ENCODE measurements at places on chromosomes 2 and 18.

- no peak for DNase-seq
Observed at GRCh38 chr2:15799432-15799827, 140.9 kb upstream of the MYCN start.

GRCh38 chr18:63454497-63454896 lies 22.3 kb upstream of the SERPINB5 start:
- DNase-seq = no peak

DNA sequence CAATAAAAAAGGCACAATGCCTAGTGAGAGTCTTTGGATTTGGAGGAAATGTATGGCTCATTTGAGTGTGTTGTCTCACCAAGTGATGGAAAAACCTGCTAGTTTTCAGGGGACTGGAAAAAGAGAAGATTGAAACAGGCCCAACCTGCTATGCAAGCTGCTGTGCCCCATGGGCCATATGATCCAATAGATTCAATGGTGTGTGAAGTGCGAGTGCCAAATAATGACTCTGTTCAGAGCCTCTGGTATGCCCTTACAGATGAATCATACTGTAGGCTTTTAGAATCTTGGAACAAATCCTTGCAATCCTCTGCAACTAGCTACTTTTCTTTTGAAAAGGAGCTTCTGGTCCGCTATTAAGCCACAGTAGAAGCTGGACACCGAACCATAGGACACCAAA lies 529.8 kb upstream of the CNTNAP5 start:
- no peak for DNase-seq

- DNase-seq = no peak
Observed at GRCh38 chr2:231396058-231396821, 730 bp downstream of the B3GNT7 start.

- DNase-seq = no peak
Observed at GRCh38 chr2:169050476-169051240, 18.7 kb upstream of the DHRS9 start.

GRCh38 chr18:51666763-51667191 lies 469.3 kb upstream of the MEX3C start:
- DNase-seq = peak; percentile 74

DNA sequence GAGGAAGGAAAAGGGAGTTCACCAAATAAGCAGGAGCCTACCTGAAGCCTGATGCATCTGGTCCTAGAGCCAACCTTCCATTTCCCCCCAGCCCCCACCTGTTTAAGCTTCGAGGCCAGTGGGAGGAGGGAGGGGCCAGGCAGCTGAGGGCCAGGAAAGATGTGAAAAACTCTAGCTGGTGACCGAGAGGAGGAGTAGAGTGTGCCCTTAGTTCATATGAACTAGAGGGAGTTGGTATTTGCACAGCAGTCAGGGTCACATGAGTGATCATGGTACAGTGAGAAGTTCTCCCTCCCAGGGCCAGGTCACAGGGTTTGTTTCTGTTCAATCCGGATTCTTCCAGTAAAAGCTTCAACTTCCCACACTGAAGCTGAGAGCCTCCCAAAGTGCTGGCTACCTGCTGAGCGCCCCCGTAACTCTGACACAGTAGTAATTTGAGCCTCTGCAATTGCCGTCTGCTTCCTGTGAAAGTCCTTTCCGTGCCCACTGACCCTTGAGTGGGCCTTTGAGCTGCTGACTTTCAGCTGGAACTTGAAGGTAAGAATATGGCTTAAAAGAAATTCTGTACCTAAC lies at the start of gene SULT1C2:
SULT1C2 (plus strand) TSS at position 362 of the 573 bp plus-strand sequence. CDS start 4,773 bp downstream, outside the sequence.
- DNase-seq = peak; percentile 17

DNA sequence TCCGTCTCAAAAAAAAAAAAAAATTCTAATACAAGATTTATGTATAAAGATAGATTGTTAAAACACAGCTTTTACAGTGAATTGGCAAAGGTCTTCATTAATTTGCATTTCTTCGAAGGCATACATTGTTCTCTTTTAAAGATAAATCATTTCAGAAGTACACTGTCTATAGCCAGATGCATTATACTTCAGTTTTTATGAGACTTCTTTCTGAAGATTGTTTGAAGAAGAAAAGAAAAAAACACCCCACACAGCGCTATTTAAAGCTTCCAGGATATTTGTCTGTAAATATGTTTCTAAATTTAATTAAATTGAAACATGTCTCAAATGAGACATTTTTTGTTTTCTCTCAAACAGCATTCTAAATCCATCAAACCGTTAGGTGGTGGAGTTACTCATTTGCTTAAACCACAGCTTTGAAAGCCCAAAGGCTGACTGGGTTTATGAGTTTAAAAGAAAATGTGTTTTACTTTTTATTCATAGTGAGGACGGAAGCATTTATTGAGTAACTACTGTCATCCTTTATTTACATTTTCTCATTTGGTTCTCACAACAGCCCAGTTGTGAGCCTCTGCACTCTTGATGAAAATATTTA lies 42.4 kb upstream of the C1GALT1C1L start:
- DNase-seq = no peak

DNA sequence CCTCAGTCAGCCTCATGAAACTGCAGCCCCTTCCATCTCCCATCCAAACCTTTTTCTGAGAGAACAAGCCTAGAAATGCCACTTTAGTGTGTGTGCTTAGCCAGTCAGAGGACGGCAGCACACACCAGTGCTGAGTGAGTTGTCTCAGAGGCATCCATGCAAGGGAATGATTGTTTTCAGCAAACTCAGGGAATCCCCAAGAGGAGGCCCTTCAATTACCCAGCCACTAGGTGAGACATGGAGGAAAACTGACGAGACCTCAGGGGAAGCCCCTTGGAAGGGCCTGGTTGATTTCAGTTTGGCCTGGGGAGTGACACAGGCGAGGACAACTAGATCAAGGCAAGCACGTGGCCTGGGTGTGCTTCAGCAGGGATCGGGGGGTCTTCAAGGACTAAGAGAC lies 49.7 kb downstream of the APOB start:
- no peak for DNase-seq

DNA sequence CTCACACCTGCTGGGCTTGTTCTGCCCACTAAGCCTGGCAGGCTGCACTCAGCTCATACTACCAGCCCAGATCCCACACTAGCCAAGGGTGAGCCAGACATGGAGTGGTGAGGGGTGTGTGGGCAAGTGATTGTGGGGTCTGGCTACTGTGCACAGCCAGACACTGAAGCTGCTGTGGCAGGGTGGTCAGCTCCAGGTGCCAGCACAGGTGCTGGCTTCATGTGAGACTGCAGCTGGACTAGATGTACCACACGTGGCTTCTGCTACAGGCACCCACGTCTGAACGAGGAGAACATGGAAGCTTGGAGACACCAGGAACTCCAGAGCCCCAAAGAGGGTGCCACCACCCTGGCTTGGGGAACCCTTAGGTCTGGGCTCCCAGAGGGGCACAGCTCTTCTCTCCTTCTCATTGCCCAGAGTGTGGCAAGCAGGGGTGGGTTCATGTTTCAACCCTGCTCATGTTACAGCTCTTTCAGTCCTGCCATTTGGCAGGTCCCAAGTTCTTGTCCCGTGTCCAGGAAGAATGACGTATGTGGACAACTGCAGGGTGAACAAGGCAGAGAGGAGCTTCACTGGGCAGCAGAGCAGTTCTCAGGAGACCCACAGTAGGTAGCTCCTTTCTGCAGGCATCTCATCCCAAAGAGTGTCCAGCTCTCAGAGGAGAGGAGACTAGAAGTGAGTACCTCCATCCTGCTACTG lies 1624.2 kb upstream of the TMEFF2 start:
- DNase-seq = no peak

GRCh38 chr2:148829618-148830017 lies 45.4 kb upstream of the KIF5C start:
- DNase-seq = no peak

- DNase-seq = peak; percentile 39
Observed at GRCh38 chr18:25176518-25177042, 175.4 kb downstream of the ZNF521 start.

GRCh38 chr18:56983275-56983992 lies 163.5 kb upstream of the BOD1L2 start:
- no peak for DNase-seq

Data from retina (tissue), 1 donor.